ENCODE measurements at places on chromosomes 6 and 20.

DNA sequence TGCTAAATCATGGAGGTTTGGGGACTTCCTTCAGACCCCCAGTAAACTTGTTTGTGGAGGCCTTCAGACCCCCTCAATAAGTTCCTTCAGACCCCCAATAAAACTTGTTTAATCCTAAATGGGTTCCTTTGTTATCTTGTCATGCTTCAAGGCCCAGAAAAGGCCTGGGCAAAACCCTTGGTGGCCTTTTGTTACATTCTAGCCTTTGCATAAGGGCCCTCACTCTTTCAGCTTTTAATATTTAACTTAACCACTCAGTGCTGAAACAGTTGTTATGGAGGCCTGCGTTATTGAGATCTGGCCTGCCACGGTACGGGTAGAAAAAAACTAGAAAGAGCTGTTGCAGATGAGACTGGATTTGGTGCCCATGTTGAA is 4.3 kb upstream of the DYNLRB1 start:
- DNase-seq, result no peak

DNA sequence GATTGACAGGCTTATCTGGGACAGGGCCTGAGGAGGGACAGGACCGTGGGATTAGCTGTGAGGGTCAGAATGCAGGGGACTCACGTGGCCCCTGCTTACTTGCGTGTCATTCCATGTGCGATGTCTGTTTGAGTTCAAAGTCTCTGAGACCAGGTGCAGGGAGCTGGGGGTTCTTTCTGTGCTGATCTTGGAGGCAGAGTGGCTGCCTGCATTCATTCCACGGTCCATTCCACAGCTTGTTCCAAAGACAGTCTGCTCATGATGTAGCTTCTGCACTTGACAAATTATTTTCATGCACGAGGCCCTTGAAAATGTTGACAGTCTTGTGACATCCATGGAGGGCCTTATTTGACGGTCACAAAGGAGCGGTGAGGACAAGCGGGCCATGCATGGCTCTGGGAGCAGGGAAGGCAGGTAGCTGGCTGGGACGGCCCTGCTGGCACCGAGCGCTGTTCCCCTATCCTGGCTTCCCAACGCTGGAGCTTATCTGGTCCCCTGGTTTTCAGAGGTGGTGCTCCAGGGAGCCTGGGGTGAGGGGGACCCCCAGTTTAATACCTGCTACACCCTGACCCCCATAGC is 156.3 kb upstream of the RNF24 start:
- no peak for DNase-seq

DNA sequence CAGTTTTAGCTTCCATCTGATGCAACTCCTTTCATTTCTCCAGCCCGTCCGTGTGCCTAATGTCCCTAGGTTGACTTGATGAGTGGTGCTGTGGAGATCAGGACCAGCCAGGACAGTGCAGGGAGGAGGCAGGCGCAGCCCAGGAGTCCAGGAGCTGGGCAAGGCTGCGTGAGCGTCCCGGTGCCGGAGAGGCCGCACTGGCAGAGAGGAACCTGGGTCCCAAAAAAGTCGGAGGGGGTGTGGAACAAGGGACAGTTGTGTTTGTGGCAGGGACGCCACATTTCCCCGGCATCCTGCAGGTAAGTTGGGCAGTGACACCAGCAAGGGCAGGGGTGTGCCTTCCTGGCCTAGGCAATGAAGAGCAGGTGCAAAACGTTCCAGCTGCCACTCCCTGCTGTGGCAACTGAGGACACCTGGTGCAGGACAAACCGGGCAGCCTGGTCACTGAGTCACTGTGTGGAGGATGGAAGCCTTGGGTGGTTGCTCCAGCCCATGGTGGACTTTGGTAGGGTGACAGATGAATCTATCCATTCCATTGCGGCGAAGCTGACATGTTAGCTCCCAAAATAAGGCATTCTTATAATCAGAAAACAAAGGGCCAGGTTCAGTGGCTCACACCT is 53.2 kb downstream of the RAMACL start:
- DNase-seq, result peak; percentile 49

DNA sequence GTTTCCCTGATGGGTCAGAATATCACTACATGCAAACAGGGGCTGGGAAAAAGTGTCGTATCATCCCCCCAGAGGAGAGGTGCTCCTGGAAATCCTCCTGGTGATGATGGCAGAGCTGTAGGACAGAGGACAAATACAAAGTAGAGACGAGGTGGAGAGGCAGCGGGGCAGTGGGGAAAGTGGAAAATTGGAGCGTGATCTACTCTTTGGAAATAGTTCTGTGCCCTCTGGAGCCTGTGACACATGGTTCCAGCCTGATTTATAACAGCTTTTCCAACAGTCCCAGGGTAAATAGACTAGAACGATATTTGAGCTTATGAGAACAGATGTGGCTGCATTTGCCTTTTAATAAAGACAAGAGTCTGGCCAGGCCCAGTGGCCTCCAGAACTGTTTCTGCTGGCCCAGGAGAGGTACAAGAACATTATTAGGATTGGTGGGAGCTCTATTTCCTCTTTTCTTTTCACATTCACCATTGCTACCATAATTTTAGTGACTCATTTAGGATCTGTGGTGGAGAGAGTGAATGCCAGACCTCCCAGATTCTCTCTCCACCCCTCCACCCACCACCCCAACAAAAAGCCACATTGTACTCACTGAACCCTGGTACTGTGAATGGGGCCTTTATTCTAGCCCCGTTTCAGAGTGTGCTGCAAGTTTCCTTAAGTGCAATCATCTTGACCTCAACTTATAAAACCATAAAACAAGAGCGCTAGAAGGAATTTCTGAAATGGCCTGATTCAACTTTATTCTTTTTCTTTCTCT is 78.3 kb downstream of the BTBD3 start:
- no peak for DNase-seq

DNA sequence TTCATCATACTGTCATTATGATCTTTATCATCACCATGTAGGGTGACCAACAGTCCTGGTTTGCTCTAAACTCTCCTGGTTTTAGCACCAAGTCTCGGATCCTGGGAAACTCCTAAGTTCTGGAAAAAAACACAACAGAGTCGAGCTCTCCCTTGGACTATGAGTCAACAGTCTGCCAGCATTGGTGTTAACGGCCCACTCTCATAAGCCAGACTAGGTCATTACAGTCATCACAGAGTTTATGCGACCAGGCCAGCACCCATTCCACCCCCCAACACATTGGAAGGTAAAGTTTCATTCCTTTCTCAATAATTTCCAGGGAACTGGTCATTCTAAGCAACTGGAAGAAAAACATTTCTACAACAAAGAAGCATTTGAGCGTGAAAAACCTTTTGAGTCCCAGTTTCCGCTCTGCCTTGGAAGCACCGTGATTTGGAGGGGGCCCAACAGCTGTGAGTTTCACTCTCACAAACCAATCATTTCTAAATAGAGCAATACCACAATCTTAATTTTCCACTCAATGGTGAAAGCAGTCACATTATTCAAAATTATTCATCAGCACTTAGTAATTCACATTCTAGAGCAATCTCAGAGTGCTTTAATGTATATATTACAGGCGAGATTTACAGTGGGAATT is 445.0 kb downstream of the CDH26 start:
- no peak for DNase-seq

- DNase-seq, result no peak
These were observed 38.5 kb downstream of the PANK2 start for GRCh38 chr20:3927486-3928291.

- DNase-seq, result peak; percentile 89
These were observed at the start of gene MYL9 for GRCh38 chr20:36541227-36541767. TSS of gene MYL9 (plus strand) at chr20:36541519. CDS start at chr20:36544885, 3,366 bp downstream.

- no peak for DNase-seq
These were observed 40.4 kb upstream of the KIF25 start for GRCh38 chr6:167956983-167957492.

DNA sequence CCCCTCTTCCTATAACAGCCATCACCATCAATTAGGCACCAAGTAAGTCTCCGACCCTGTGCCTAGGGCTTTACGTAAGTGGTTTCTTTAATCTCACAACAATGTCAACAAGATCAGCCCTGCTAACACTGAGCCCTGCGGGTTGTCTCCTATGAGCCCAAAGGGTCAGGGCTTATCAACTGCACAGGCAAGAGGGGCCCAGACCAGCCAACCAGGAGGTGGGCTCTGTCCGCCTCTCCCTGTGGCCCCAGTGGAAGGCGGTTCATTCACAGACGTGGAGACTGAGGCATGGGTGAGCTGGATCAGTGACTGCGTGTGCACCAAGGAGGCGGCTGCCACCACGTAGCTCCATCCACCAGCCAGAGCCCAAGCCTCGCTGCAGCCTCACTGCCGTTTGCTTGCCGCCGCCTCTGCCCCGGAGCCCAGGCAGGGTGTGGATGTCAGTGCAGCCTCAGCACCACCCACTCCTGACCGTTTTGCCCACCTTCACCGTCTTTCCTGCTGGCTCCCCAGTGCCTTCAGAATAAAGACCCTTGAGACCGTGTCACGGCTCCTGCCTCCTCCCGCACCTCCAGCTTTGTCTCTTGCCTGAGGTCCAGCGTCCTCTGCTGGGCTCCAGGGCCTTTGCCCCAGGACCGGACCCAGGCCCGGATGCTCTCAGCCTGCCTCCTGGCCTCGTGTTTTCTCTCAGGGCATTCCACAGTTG is 78.7 kb downstream of the DLL1 start:
- DNase-seq, result no peak

- no peak for DNase-seq
These were observed 20.6 kb downstream of the VIP start for GRCh38 chr6:152771061-152771687.

- DNase-seq, result no peak
These were observed 106.5 kb downstream of the ATP9A start for GRCh38 chr20:51661609-51662178.

GRCh38 chr6:134310817-134311216 is 7.1 kb downstream of the SGK1 start:
- no peak for DNase-seq

DNA sequence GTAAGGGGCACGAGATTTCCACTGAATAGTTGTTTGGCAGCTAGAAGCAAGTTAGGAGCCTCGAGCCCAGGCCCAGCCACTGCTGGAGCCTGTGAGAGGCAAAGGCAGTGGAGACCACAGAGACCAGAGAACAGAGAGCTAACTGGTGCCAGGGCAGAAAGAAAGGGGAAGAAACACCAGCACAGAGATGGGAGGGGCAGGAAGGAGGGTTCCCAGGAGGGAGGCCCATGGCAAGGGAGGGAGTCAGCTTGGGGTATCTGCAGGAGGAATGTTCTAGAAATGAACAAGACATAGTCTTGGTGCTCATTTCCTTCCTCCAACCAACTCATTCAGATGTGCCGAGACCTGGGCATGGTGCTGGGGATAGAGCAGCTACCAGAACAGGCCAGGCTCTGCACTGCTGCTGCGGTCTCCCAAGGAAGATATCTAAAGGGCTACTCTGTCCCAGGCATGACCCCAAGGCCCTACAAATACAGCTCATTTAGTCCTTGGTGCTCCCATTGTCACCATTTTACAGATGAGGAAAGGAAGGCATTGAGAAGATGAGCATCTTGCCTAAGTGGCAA is 10.7 kb downstream of the ANGPT4 start:
- DNase-seq, result no peak
